Activated CD4-positive, alpha-beta memory T cell treated with anti-CD3 and anti-CD28 coated beads for 36 hours (primary cell): ENCODE measurements at places on chromosomes 2 and 18.
A peak's percentile ranks its signal among the peaks of the same experiment; 100 is the strongest.

GRCh38 chr18:8249811-8250210 lies 359.4 kb upstream of the RAB12 start:
- H3K36me3 ChIP-seq: no peaks in the 10 kb centered on the region
- H3K27ac ChIP-seq: no peak overlapping the region
- no peak for DNase-seq
- H3K27me3 ChIP-seq: no peaks in the 10 kb centered on the region
- H3K4me3 ChIP-seq: no peak overlapping the region
- H3K4me1 ChIP-seq: no peaks in the 10 kb centered on the region

DNA sequence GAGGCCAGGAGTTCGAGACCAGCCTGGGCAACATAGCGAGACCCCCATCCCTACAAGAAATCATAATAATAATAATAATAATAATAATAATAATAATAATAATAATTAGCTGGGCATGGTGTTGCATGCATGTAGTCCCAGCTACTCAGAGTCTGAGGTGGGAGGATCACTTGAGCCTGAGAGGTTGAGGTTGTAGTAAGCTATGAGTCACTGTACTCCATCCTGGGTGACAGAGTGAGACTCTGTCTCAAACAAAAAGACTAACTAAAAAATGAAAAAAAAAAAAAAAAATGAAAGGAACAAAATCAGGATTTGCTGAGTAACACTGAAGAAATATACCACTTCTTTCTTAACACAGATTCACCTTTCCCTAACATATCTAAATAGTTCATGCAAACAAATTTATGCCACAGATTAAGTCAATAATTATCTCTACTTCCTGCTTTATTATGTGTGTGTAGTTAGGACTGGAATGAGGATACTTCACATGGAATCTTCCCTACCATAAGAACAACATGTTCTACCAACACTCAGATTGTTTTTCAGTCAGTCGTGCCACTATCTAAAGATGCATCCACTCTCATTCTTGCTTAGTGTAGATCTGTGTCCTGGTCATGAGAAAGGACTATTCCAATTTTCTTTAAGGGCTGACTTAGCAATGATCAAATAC lies 928.7 kb downstream of the SLC4A3 start:
- DNase-seq: no peak
- H3K4me1 ChIP-seq: no peaks in the 10 kb centered on the region
- no peaks in the 10 kb centered on the region for H3K36me3 ChIP-seq
- no peak overlapping the region for H3K27ac ChIP-seq

DNA sequence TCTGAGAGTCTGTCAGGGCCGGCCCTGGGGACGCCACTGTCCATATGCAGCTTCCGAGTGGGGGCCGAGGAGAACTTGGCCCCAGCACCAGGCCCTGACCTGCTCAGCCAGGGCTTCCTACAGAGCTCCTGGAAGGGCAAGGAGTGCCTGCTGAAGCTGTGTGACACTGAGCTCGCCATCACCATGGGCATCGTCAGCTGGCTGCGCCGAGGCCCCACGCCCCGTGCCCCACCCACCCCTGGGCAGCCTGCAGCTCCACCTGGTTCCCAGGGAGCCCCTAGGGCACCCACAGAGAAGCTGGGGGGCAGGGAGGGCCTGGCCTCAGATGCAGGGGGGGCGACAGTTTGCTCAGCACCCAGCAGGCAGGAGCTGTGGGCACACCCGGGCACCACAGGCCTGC lies 8.1 kb downstream of the AMER3 start:
- H3K27ac ChIP-seq: no peak overlapping the region
- H3K4me1 ChIP-seq: no peaks in the 10 kb centered on the region
- DNase-seq: no peak
- H3K4me3 ChIP-seq: no peak overlapping the region

- no peaks in the 10 kb centered on the region for H3K27me3 ChIP-seq
- H3K27ac ChIP-seq: no peak overlapping the region
- H3K4me1 ChIP-seq: peaks cover 38% of the 10 kb centered on the region
- no peak overlapping the region for H3K4me3 ChIP-seq
Observed at GRCh38 chr2:136112317-136113208, 5.4 kb downstream of the CXCR4 start.

- no peak for DNase-seq
- H3K27ac ChIP-seq: no peak overlapping the region
- H3K27me3 ChIP-seq: peaks cover 6% of the 10 kb centered on the region
- H3K4me1 ChIP-seq: no peaks in the 10 kb centered on the region
- H3K36me3 ChIP-seq: no peaks in the 10 kb centered on the region
Observed at GRCh38 chr2:48092846-48093803, 186.8 kb upstream of the FBXO11 start.

GRCh38 chr2:128454980-128455720 lies 136.5 kb upstream of the HS6ST1 start:
- no peaks in the 10 kb centered on the region for H3K4me1 ChIP-seq
- DNase-seq: no peak
- peaks cover 8% of the 10 kb centered on the region for H3K27me3 ChIP-seq
- H3K4me3 ChIP-seq: no peak overlapping the region
- H3K36me3 ChIP-seq: no peaks in the 10 kb centered on the region
- no peak overlapping the region for H3K27ac ChIP-seq

GRCh38 chr2:108106731-108107130 lies 120.4 kb downstream of the SLC5A7 start:
- H3K27ac ChIP-seq: no peak overlapping the region
- DNase-seq: no peak
- H3K4me1 ChIP-seq: no peaks in the 10 kb centered on the region
- no peaks in the 10 kb centered on the region for H3K36me3 ChIP-seq
- H3K4me3 ChIP-seq: no peak overlapping the region
- peaks cover 4% of the 10 kb centered on the region for H3K27me3 ChIP-seq

DNA sequence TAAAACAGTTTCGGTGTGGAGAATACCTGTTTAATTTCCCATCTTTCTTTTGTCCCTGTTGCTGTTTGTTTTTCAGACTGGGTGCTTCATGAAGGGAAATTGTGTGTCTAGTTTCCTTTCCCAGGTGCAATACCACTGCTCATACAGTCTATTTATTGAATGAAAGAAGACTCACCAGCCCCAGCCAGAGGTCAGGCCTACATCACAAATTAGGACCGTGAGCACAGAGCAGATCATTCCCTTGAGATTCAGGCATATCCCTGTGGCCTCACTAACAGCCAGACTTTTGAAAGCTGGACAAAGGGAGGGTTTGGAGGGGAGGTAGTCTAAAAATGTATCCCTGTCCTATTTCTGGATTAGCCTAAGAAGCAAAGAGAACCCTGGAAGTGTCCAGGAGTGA lies 278.9 kb downstream of the IRS1 start:
- DNase-seq: no peak
- no peaks in the 10 kb centered on the region for H3K36me3 ChIP-seq
- no peak overlapping the region for H3K27ac ChIP-seq
- H3K27me3 ChIP-seq: no peaks in the 10 kb centered on the region
- no peaks in the 10 kb centered on the region for H3K4me1 ChIP-seq

DNA sequence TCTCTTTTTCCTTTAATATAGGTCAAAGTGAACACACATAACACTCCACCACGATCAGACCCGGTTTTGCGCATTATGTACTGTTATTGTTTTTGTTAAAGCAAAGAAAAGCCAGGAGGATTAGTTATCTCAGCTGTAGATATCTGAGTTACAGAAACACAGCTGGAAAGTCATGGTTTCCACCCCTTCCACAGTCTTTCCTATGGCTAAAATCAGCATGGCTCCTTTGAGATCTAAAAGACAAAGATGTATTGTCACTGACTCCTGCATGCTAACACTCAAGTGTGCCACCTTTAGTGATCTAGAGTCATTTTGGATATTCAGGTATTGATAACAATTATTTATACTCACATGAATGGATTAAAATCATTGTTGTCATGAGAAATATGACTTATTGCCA lies 260.0 kb downstream of the FIGN start:
- H3K27ac ChIP-seq: no peak overlapping the region
- no peak for DNase-seq
- no peaks in the 10 kb centered on the region for H3K4me1 ChIP-seq
- H3K27me3 ChIP-seq: no peaks in the 10 kb centered on the region
- H3K36me3 ChIP-seq: no peaks in the 10 kb centered on the region
- H3K4me3 ChIP-seq: no peak overlapping the region

DNA sequence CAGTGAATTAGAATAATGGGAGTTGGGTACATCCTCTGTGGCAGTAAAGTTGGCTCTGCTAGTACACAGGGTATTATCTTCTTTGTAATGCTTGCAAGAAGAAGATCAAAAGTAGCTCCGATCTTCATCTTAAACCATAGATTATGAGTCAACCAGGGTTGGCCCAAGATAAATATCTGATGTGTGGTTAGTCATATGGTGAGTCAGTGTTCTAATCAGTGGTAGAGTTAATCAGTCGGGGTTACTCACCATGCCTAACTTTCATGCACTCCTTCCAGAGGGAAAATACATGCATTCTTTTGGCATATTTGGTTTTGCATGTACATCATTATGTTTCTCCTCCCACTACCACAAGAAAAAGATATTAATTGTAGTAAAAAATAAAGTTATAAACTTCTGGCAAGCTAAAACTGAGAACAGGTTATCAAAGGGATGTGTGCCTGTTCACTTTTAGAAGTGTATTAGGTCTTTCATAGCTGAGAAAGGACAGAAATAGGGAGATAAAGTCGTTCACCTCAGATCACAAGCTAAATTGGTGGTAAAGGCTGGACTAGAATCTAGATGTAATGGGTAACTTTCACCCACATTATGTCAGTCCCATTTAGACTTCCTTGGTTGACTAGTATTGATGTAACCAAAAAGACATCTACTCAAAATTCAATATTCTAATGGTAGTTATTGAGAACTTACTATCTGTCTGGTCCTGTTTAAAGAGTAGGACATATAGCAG lies 684.4 kb downstream of the IRS1 start:
- H3K27me3 ChIP-seq: peaks cover 6% of the 10 kb centered on the region
- no peak overlapping the region for H3K27ac ChIP-seq
- no peak for DNase-seq
- no peaks in the 10 kb centered on the region for H3K36me3 ChIP-seq
- no peak overlapping the region for H3K4me3 ChIP-seq
- peaks cover 3% of the 10 kb centered on the region for H3K4me1 ChIP-seq

- H3K27ac ChIP-seq: no peak overlapping the region
- no peak overlapping the region for H3K4me3 ChIP-seq
- no peak for DNase-seq
- H3K4me1 ChIP-seq: peaks cover 17% of the 10 kb centered on the region
- no peaks in the 10 kb centered on the region for H3K36me3 ChIP-seq
Observed at GRCh38 chr18:789397-789796, 22.6 kb downstream of the YES1 start.

- DNase-seq: no peak
- peaks cover 7% of the 10 kb centered on the region for H3K4me1 ChIP-seq
- H3K4me3 ChIP-seq: no peak overlapping the region
- no peak overlapping the region for H3K27ac ChIP-seq
- H3K36me3 ChIP-seq: peaks cover 41% of the 10 kb centered on the region
Observed at GRCh38 chr2:208320686-208321085, 54.6 kb downstream of the PIKFYVE start.

GRCh38 chr2:151264157-151264825 lies 2.6 kb upstream of the RBM43 start:
- peaks cover 5% of the 10 kb centered on the region for H3K36me3 ChIP-seq
- no peaks in the 10 kb centered on the region for H3K27me3 ChIP-seq
- peaks cover 15% of the 10 kb centered on the region for H3K4me1 ChIP-seq
- DNase-seq: no peak

GRCh38 chr18:24388957-24389356 lies 8.7 kb downstream of the OSBPL1A start:
- peaks cover 4% of the 10 kb centered on the region for H3K27me3 ChIP-seq
- no peaks in the 10 kb centered on the region for H3K4me1 ChIP-seq
- no peak for DNase-seq
- H3K4me3 ChIP-seq: no peak overlapping the region

DNA sequence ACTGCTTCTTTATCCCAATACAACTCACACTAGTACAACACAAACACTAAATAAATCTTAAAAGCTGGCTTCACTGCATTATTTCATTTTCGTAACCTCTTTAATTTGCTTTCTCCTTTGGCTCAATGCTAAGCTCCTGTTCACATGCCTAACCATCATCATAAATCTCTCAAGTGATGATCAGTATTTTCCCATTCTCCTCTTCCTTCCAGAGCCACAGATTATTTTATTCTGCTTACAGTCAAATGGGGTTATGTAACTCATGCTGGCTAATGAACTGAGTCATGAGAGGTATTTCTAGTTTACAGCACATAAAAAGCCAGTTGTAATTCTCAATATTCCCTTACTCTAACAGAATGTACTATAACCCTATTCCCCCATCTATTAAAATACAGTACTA lies 350.4 kb upstream of the ZC3H15 start:
- H3K27me3 ChIP-seq: no peaks in the 10 kb centered on the region
- no peaks in the 10 kb centered on the region for H3K4me1 ChIP-seq
- no peak overlapping the region for H3K4me3 ChIP-seq
- no peak for DNase-seq
- no peaks in the 10 kb centered on the region for H3K36me3 ChIP-seq
- H3K27ac ChIP-seq: no peak overlapping the region

DNA sequence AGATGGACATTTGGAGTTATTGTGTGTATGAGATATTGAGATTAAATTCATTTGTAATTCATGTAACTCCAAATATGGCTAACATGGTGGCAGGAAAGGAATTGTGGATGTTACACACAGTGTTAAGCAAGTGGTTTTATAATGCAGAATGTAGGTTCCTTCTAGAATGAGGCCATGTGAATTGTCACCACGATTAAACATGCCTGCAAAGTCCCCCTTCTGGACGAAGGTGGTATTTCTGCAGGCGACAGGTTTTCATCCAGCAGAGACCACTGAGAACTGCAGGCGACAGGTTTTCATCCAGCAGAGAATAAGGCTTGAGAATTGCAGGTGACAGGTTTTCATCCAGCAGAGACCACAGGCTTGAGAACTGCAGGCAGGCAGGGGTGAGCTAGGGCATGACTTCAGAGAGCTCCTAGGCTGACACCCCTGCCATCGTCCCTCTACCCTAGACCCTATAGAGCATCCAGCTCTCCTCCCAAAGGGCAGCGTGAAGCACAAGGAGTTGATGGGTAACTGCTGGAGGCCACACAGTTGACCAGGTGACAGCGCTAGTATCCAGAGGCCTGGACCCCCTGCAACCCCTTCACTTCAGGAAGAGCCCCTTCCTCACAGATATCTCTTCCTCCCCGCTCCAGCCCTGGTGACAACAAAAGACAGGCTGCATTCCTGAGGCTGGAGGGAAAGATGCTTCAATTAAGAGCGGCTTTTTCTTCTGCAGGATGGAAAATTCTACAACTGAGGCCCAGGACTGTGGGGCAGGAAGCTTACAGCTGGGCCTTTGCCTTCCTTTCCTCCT lies 175.8 kb downstream of the LOXHD1 start:
- peaks cover 2% of the 10 kb centered on the region for H3K27me3 ChIP-seq
- H3K27ac ChIP-seq: no peak overlapping the region
- DNase-seq: peak; percentile 64
- no peak overlapping the region for H3K4me3 ChIP-seq
- H3K36me3 ChIP-seq: no peaks in the 10 kb centered on the region
- H3K4me1 ChIP-seq: no peaks in the 10 kb centered on the region

DNA sequence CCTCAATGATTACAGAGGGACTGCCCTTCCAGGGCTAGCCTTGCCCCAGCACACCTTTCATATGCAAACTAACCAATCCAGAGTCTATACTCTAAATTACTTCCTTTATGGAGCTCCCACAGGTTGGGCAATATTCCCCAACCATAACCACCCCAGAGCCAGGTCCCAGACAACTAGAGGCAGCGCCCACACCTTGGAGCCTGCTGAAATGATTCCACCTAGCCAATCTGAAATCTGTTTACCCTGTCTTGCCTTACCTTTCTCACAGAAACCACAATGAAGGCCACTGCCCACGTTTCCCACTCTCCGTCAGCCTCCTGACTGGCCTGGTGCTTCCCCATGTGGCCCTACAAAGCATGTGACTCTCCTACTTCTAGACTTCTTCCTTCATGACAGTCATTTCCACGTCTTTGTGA lies 62.0 kb downstream of the REEP1 start:
- DNase-seq: peak; percentile 51
- H3K27ac ChIP-seq: no peak overlapping the region
